ENCODE measurements at places on chromosomes 3 and 15.

DNA sequence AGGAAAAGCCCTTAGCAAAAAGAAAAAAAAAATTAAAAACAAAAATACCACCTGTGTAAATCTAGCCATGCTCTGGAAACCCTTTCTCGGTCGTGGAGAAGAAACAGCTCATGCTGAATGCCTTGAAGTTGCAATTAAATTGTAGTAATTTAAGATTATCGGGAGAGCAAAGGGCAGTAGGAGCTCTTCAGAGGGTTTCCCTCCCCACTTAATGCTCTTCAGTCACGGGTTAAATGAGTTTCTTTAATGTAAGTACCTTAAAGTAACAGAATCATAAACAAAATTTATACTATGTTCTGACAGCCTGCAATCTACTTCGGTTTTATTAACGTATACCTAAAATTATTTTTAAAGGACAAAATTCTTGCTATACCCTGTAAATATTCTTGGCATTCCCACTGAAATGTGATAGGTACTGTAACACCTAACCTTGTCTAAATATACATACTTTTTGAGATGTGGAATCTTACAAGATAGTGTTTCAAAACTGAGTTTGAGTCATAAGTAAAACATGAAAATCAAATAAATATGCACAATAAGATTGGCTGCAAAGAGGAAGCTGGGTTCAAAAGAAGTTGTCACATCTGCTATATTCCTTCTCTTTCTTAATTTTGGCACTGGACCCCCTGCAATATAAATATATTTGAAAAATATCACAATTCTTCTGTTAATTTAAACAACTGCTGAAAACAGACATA, 5.3 kb downstream of the FOXP1 start:
- DNase-seq, result no peak

- no peak for DNase-seq
Observed at GRCh38 chr15:89487791-89488190, 8.6 kb downstream of the RHCG start.

GRCh38 chr15:56339594-56339993, 25.6 kb upstream of the TEX9 start:
- DNase-seq, result peak; percentile 21

DNA sequence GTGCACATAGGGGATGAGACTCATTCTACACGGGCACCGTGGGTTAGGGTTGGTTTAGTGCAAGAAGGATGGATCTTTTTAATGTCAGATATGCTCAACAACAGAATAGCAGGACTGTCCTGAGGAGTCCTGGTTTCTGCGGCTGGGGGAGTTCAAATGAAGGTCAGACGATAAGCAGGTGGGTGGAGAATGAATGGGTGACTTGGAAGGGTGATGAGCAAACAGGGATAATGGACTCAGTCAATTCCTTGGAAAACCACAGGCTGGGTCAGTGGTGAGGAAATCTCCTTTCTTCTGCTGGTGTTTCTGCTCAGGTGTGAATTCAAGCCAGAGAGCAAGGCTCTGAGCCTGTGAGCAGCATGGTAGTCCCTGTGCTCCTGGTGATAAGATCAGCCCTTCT, 59.9 kb downstream of the MESD start:
- peak; percentile 43 for DNase-seq

DNA sequence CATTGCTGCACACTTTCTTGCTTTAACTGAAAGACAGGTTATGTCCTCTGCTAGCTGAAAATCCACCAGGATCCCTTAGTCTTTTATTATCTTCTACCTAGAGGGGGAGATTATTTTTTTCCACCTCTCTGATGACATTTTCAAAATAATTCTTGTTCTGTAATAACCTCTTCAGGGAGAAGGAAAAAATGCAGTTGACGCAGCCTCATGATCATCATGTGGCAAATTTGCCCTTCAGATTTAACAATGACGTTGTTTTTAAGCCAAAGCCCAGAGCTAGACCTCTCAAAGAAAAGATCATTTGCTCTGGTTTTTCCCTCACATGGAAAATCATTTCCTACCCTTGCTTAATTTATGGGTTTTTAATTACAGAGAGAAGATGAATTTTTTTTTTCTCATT, 724.9 kb downstream of the NLGN1 start:
- DNase-seq, result no peak

GRCh38 chr15:25664761-25665160, 198.4 kb downstream of the ATP10A start:
- peak; percentile 66 for DNase-seq

DNA sequence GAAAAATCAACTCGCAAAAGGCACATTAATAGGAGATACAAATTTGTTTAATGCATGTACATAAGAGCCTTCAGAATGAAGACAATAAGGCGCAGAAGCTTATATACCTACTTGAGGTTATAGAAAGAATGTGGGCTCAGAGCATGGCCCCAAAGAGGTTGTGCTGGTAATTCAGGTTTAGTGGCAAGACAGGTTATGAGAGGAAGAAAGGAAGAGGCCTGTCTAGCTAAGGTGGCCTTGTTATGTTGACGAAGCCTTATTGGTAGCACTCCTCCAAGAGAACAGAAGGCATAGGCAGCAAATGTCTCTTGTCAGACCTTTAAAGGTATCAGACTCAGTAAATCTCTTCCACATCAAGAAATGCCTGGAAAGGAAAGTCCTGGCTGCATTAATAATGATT, 290.8 kb downstream of the MCTP2 start:
- DNase-seq, result no peak

DNA sequence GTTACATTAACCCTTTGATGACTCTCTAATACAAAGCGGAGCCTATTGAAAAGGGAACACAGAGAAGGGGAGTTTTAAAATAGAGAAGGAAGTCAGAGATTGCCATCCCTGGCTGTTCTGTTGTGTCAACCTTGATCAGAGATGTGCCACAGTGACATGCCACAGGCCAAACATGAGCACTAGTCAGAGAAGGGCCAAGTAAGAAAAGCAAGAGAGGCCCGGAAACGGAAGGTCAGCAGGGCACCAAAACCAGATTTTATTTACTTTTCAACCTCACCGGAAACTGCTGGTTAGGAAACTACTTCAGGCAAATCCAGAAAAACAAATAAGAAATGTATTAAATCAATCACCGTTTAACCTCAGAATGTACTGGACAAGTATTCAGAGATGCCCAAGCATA, 171.8 kb downstream of the ALCAM start:
- DNase-seq, result no peak

DNA sequence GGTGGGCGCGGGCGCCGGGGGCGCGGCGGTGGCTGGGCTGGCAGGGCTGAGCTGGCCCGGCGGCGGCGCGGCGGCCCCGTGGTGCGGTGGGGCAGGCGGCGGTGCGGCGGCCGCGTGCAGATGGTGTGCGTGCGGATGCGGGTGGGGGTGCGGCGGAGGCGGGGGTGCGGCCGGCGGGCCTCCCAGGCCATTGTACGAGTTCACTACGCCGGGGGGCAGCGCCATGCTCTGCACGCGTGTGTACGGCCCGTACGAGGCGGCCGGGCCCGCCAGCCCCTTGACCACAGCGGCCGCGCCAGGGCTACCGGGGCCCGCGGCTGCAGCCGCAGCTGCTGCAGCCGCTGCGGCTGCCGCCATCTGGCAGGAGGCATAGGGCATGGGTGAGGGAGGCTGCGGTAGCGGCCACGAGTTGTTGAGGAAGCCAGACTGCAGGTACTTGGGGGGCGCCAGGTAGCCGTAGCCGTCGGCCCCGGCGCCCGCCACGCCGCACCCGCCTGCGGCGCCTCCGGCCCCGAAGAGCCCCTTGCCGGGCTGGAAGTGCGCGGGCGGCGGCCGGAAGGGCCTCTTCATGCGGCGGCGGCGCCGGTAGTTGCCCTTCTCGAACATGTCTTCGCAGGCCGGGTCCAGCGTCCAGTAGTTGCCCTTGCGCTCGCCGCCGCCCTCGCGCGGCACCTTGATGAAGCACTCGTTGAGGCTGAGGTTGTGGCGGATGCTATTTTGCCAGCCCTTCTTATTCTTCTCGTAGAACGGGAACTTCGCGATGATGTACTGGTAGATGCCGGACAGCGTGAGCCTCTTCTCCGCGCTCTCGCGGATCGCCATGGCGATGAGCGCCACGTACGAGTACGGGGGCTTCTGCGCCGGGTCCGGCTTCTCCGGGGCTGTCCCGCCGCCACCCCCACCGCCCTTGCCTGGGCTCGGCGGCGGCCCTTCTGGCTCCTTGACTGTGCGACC, 951 bp downstream of the FOXL2 start:
- DNase-seq, result peak; percentile 38

GRCh38 chr3:189862385-189862998, 231.3 kb downstream of the TP63 start:
- DNase-seq, result peak; percentile 56

DNA sequence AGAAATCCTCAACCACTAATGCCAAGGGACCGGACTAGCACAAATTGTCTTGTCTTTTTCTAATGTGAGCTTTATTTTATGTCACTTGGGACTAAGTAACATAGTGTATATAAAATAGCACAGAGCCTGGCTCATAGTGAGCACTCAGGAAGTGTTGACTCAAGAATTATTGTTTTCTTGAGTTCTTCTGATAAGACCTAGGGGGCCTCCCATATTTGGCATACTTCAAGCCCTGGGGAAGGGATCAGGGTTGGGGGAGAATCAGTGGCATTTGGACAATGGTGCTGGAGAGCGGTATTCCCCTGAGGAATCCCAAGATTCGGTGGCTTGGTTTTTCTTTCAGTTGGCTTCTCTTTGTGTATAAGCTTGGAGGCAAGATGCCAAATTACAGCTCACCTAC, 19.4 kb downstream of the ZNF80 start:
- no peak for DNase-seq

DNA sequence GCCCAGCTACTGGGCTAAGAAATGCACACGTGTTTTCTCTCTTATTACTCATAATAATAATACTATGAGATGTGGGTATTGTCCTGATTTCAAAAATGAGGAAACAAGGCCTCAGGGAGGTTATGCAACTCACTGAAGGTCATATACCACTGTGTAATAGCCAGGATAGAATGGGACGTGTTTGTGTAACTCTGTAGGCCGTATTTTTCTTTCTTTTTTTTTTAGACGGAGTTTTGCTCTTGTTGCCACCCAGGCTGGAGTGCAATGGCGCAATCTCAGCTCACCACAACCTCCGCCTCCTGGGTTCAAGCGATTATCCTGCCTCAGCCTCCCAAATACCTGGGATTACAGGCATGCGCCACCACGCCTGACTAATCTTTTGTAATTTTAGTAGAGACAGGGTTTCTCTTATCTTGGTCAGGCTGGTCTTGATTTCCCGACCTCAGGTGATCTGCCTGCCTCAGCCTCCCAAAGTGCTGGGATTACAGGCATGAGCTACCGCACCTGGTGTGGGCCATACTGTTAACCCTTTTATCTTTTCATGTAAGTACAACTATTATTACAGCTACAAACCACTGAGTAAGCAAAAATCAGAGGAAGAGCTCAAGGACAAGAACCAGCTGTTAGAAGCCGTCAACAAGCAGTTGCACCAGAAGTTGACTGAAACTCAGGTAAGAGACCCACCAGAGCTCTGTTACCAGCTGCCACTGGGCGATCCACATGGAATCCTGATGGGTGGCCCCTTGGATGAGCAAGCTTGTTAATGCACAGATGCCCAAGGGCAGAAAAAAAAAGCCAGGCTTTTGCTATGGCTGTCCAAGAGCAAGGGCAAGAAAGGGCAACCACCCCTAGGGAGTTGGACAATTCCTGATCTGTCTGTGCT, 6.7 kb downstream of the KNSTRN start:
- DNase-seq, result peak; percentile 20

- peak; percentile 68 for DNase-seq
Observed at GRCh38 chr3:120162400-120162799, 68.2 kb upstream of the GSK3B start.

DNA sequence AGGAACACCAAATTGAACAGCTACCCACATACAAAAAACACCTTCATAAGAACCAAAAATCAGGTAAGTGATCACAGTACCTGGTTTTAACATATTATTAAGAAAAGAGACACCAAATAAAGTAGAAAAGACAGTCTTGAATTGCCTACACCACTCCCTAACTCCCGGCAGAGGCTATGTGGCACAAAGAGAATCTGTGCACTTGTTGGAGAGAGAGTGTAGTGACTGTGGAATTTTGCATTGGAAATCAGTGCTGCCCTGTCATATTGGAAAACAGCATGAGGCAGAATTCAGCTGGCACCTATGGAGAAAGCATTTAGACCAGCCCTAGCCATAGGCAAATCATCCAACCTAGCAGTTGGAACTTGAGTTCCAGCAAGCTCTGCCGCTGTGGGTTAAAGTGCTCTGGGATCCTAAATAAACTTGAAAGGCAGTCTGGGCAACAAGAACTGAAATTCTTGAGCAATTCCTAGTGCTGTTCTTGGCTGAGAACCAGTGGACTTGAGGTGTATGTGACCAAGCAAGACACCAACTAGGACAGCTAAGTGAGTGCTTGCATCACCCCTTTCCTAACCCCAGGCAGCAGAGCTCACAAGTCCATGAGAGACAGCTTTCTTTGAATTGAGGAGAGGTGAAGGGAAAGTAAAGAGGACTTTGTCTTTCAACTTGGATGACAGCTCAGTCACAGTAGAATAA, 969.6 kb upstream of the ALCAM start:
- peak; percentile 8 for DNase-seq

GRCh38 chr3:115999613-116000012, 376.3 kb downstream of the GAP43 start:
- no peak for DNase-seq

DNA sequence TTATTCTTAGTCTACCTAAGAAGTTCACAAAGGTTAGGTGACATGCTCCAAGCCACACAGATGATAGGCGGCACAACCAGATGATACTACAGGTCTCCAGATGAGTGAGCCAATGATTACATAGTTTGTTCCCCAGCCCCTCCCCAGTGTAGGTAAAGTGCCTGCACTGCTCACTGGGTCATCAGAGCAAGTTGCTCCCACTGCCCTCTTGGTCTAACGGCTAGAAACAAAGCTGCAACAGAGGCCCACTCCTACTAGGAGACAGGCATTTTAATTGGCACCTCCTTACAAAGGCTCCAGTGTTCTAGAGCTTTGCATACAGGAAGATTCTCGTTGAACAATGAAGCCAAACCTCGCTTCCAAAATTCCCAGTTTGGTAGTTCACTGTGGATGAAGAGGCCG, 47.3 kb downstream of the TMEM44 start:
- no peak for DNase-seq

DNA sequence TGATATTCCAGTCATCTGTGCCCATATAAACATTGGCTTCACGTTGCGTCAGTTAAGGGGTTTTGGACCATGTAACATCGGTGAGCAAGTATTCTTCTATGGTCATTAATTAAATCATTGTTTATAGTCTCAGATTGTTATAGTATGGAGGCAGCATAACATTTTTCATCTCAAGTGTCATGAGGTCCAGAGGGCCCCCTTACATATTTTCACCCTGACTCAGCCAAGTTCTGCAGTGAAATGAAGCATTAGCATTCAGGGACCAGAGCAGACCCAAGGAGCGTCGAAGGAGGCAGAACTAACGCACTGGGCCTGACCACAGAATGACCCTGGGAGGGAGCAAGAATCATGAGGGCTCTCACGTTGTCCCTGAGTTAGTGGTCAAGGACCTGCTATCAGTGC, 171.5 kb downstream of the LRTM1 start:
- DNase-seq, result peak; percentile 5

DNA sequence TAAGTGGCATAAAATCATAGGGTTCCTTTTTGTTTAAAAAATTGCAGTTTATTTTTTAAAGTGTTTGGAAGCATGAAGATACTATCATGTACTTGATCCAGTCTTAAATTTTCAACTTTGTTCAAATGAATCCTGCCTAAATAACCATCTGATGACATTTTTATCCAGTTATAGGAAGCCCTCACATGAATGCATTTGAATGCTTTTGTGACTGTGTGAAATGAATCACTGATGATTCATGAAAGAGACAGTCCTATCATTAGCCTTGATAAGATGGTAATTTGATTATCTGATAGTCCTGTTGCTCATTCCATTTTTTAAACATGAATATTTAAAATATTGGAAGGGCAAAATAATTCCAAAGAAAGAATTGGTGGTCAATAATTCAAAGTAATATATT, 401.9 kb upstream of the ROBO2 start:
- no peak for DNase-seq

Measured in fibroblast of mammary gland (primary cell).